ENCODE measurements at places on chromosomes 4 and X. TPM values are rescaled to one million over a fixed set of nuclear protein-coding genes. Genes with fewer than 3 reads are reported as not detected.

TMEM255A gene
- 20.5 TPM for total RNA-seq

GLRB gene
- total RNA-seq, result 1.3 TPM

PABPC5 gene
- total RNA-seq, result 4.8 TPM

GRCh38 chr4:2489081-2489805 lies 20.3 kb downstream of the RNF4 start:
- no peak overlapping the region for H3K27ac ChIP-seq
- no peaks in the 10 kb centered on the region for H3K27me3 ChIP-seq
- H3K4me3 ChIP-seq, result no peak overlapping the region
- H3K36me3 ChIP-seq, result no peaks in the 10 kb centered on the region
- no peak for DNase-seq

GRCh38 chr4:90306810-90307209 lies 179.6 kb downstream of the CCSER1 start:
- H3K27me3 ChIP-seq, result no peaks in the 10 kb centered on the region
- no peak for DNase-seq
- H3K36me3 ChIP-seq, result no peaks in the 10 kb centered on the region

DNA sequence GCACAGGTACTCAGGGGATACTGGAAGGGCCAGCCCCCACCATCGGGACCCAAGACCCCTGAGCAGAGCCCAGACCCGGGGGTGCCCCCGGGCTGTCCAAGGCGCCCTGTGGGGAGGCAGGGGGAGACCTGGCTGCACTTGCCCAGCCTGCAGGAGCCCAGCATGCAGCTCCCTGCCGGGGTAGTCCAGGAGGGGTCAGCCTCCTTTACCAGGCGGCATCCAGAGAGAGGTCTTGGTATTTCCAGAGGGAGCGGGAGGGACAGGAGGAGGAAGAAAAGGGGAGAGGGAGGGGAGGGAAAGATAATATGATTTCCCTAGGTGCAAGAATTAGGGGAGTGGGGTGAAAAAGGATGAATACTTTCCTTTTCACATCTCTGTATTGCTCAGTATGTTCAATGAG lies 97.5 kb downstream of the ABLIM2 start:
- no peaks in the 10 kb centered on the region for H3K4me1 ChIP-seq
- no peak for DNase-seq
- no peak overlapping the region for H3K4me3 ChIP-seq
- H3K27ac ChIP-seq, result no peak overlapping the region
- no peaks in the 10 kb centered on the region for H3K27me3 ChIP-seq

- H3K27ac ChIP-seq, result no peak overlapping the region
- no peak for DNase-seq
- no peaks in the 10 kb centered on the region for H3K4me1 ChIP-seq
- no peaks in the 10 kb centered on the region for H3K36me3 ChIP-seq
Observed at GRCh38 chr4:137956256-137956655, 285.9 kb downstream of the SLC7A11 start.

DNA sequence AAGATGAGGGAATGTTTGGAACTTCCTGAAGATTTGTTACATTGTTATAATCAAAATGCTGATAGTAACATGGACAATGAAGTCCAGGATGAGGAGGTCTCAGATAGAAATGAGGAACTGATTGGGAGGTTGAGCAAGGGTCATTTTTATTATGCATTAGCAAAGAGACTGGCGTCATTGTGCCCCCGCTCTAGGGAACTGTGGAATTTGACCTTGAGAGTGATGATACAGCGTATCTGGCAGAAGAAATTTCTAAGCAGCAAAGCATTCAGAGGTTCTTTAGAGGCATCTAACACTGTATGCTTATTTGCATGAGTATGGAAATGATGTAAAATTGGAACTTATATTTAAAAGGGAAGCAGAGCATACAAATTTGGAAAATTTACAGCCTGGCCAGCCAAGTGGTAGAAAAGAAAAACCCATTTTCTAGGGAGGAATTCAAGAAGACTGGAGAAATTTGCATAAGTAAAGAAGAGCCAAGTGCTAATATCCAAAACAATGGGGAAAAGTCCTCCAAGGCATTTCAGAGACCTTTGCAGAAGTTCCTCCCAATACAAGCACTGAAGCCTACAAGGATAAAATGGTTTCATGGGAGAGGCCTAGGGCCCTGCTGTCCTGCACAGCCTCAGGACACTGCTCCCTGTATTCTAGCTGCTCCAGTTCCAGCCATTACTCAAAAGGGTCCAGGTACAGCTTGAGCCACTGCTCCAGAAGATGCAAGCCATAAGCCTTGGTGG lies 483.0 kb upstream of the NDST4 start:
- no peak for DNase-seq
- H3K36me3 ChIP-seq, result no peaks in the 10 kb centered on the region
- H3K27ac ChIP-seq, result no peak overlapping the region
- no peaks in the 10 kb centered on the region for H3K4me1 ChIP-seq
- no peak overlapping the region for H3K4me3 ChIP-seq
- no peaks in the 10 kb centered on the region for H3K27me3 ChIP-seq

DNA sequence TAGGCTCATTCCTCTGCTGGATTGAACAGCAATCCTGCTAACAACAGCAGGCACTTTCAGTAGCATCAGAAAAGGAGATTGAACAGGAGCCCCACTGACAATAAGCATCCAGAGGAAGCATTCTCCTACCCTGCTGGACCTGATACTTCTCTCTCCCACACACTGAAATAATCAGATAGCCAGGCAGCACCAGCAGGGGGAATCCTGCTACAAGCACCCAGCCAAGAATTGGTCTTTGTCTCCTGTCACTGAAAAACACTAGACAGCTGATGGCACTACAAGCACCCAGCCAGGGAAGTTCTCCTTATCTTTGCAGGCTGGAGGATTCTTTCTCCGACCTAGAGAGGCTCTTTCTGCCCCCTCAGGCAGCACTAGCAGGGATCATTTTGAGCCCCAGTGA lies 444.3 kb upstream of the GRIA3 start:
- no peaks in the 10 kb centered on the region for H3K4me1 ChIP-seq
- no peak for DNase-seq
- no peaks in the 10 kb centered on the region for H3K36me3 ChIP-seq

GRCh38 chr4:104879367-104879766 lies 267.3 kb upstream of the TET2 start:
- H3K4me3 ChIP-seq, result no peak overlapping the region
- no peak overlapping the region for H3K27ac ChIP-seq
- H3K36me3 ChIP-seq, result no peaks in the 10 kb centered on the region
- H3K27me3 ChIP-seq, result no peaks in the 10 kb centered on the region

- no peak for DNase-seq
- no peak within 1 kb of the TSS for H3K27ac ChIP-seq
- no peaks in the 10 kb centered on the region for H3K27me3 ChIP-seq
- no peak within 1 kb of the TSS for H3K4me3 ChIP-seq
- no peaks in the 10 kb centered on the region for H3K36me3 ChIP-seq
Observed at GRCh38 chrX:71578253-71579135, at the start of gene GCNA. Gene GCNA, plus strand, starts transcription at chrX:71578437. Its CDS starts 2,385 bp downstream, at chrX:71580822.

DNA sequence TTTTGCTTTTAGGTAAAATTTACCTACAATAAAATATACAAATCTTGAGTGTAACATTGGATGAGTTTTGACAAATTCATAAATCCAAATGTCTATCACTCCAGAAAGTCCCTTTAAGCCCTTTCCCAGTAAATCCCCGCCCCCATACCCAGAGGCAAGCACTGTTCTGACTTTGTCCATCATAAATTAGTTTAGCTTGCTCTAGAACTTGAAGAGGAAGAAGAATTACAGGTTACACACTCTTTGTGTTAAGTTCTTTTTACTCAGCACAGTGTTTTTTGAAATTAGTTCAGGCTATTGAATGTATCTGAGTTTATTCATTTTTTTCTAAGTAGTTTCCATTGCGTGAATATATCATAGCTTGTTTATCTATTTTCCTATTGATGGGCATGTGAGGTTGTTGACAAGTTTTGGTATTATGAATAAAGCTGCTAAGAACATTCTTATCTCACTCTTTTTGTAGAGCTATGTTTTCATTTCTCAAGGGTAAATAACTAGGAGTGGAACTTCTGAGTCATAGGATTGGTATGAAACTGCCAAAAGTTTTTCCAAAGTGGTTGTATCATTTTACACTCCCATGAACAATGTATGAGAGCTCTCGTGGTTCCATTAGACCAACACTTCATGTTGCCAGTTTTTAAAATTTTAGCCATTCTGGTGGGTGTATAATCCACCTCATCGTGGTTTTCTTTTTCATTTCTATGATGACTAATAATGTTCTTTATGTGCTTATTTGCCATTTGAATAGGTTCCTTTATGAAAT lies 22.4 kb upstream of the HPSE start:
- no peak overlapping the region for H3K4me3 ChIP-seq
- no peak overlapping the region for H3K27ac ChIP-seq
- no peaks in the 10 kb centered on the region for H3K36me3 ChIP-seq
- no peaks in the 10 kb centered on the region for H3K27me3 ChIP-seq

GRCh38 chr4:101232074-101232776 lies 115.1 kb downstream of the PPP3CA start:
- H3K27me3 ChIP-seq, result no peaks in the 10 kb centered on the region
- no peak overlapping the region for H3K27ac ChIP-seq
- DNase-seq, result peak; percentile 29
- no peaks in the 10 kb centered on the region for H3K36me3 ChIP-seq

- DNase-seq, result no peak
- peaks cover 3% of the 10 kb centered on the region for H3K4me1 ChIP-seq
- no peak overlapping the region for H3K27ac ChIP-seq
- no peak overlapping the region for H3K4me3 ChIP-seq
- no peaks in the 10 kb centered on the region for H3K36me3 ChIP-seq
Observed at GRCh38 chr4:105196523-105197145, 50.0 kb downstream of the TET2 start.
